CD8-positive, alpha-beta T cell (primary cell): ENCODE measurements at places on chromosomes 7 and 10.

- DNase-seq, result no peak
Measured at GRCh38 chr7:101681170-101682007, 52.3 kb upstream of the MYL10 start.

DNA sequence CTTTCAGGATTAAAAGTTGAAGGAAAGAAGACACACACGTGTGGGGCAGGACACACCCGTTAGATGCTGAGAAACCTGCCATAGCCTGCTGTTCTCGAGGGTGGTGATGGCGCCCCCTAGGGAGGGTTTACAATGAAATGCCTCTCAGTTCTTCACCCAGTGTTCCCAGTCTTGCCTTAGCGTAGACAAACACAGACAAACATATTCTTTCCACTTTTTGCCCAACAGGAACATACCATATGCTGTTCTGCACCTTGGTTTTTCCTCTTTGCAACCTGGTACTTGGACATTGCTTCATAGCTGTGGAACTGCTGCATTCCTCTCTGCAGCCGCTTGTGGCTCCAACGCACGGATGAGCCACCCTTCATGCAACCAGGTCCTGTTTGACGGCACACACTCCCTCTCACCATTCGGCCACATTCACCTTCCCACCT, 23.3 kb upstream of the HSPA12A start:
- DNase-seq, result no peak

DNA sequence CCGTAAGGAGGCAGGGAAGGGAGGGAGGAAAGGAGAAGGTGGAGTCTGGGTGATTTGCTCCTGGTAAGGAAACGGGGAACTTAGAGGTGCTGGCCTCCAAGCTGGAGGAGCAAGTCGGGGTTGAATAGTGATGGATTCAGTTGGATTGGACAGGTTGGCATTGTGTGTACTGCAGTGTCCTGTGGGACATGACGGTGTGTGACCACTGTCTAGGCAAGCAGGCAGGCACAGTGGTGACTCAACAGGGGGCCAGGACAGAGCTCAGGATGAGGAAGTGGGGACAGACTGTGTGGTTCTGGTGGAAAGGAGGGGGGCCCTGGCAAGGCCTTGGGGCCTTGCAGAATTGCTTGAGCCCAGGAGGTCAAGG, 48.8 kb downstream of the COL26A1 start:
- DNase-seq, result no peak

GRCh38 chr10:81820418-81820817, 54.6 kb upstream of the NRG3 start:
- DNase-seq, result no peak

GRCh38 chr7:155871211-155871610, 58.9 kb upstream of the SHH start:
- no peak for DNase-seq

DNA sequence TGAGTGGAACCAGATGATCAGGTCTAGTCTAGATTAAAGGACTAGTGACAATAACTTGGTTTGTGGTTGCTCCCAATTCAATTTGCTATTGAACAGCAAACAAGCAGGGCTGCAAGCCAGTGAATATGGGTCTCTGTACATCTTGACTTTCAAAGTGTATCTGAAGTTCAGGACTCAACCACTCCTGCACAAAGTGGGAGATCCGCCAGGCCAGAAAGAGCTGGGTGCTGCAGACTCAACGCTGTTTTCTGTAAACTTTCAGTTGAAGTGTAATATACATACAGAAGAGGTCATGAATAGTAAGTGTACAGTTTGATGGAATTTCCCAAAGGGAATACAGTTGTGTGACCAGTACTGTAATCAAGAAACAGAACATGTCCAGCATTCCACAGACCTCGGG, 416.6 kb downstream of the RPS24 start:
- DNase-seq, result no peak

DNA sequence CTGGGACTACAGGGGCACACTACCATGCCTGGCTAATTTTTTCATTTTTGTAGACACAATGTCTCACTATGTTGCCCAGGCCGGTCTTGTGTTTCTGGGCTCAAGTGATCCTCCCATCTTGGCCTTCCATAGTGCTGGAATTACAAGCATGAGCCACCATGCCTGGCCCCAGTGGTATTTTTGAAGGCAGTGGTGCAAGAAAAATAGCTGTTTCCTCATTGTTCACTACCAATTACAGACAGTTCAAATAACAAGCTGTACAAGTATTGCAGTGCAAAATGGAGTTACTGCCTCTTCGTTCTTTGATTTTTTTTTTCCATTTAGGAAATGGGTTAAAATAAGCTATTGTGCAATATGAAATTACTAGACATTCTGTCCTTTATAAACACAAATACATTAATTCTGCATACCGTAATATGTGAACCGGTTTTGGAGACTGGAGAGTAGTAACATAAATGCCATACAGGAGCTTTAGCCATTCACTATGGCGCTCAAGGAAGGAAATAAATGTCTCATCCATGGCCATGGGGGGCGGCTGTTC, 35.0 kb upstream of the BPGM start:
- DNase-seq, result no peak
